ENCODE measurements at places on chromosomes 12 and 14.

- DNase-seq = no peak
Measured at GRCh38 chr14:88864198-88864597, 39.7 kb downstream of the TTC8 start.

GRCh38 chr14:71487941-71488340, 444.3 kb upstream of the RGS6 start:
- DNase-seq = no peak

DNA sequence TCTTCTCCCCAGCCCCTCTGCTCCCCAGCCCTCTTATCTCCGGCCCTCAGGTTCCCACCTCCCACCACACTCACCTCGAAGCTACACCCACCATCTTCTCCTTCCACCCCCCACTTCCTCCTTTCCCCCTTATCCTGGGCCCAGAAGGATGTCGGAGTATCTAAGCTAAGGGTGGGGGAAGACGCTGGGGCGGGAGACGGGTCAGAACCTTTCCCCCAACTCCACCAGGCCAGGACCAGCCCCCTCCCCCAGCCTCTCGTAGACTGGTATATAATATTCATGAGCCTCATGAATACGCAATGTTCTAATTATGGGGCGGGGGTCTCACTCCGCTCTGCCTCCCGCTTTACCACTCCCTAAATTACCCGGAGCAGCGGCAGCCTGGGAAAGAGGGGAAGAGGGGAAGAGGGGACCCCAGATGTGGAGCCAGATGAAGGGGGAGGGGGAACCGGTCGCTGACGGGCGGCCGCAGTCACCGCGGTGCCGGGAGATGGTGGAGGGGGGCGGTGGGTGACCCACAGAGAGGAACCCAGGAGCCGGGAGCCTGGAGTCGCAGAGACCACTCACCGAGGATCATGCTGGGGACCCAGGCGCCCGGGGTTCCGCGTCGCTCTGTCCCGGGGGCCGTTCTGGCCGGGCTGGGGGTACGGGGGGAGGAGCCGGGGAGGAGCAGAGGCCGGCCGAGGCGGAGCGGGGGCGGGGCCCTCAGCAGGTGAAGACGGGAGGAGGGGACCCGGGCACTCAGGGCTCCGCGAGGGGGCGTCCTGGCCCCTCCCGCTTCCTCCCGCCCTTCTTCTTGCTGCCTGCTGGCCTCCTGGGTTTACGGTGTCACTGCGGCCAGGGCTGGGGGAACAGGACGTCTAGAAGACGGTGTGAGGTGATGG, 6.4 kb upstream of the ZNF385A start:
- peak; percentile 67 for DNase-seq

GRCh38 chr12:94589591-94590001, 60.8 kb downstream of the TMCC3 start:
- no peak for DNase-seq

GRCh38 chr14:75547552-75548250, 25.4 kb downstream of the BATF start:
- no peak for DNase-seq

GRCh38 chr12:131487388-131488124, 223.3 kb upstream of the SFSWAP start:
- DNase-seq = no peak

GRCh38 chr12:67193704-67194103, 75.5 kb upstream of the CAND1 start:
- DNase-seq = no peak

- DNase-seq = no peak
Measured at GRCh38 chr12:8658346-8658745, 4.3 kb downstream of the MFAP5 start.

GRCh38 chr14:60594062-60594461, 55.2 kb downstream of the SIX1 start:
- DNase-seq = no peak

GRCh38 chr14:95500772-95501401, 15.6 kb downstream of the SYNE3 start:
- DNase-seq = no peak

DNA sequence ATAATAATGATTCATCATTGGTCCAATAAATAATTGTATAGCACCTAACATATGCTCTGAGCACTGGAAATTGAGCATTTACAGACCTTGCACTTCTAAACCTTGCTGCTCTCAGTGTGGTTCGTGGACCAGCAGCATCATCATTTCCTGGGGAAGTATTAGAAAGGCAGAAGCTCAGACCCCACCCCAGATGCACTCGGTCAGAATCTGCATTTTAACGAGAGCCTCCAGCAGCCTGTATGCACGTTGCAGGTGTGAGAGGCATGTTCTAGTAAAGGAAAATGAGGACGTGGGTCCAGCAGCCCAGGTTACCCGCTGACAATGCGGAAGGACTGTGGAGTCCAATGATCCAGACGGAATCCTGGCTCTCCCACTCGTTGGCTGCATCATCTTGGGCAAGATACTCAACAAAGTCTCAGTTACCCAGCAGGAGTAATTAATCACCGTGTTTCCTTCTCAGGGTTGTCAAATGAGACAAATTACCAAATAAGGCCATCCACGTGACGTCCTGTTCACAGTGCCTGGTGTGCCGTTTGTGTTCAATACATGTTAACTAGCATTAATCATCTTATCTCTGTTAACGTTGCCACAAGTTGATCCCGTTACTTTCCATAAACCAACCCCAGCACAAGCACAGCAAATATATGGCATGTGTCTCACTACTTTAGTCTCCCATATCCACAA, 49.2 kb upstream of the CCND2 start:
- no peak for DNase-seq

- DNase-seq = no peak
Measured at GRCh38 chr12:5015711-5016492, 27.8 kb upstream of the KCNA5 start.

DNA sequence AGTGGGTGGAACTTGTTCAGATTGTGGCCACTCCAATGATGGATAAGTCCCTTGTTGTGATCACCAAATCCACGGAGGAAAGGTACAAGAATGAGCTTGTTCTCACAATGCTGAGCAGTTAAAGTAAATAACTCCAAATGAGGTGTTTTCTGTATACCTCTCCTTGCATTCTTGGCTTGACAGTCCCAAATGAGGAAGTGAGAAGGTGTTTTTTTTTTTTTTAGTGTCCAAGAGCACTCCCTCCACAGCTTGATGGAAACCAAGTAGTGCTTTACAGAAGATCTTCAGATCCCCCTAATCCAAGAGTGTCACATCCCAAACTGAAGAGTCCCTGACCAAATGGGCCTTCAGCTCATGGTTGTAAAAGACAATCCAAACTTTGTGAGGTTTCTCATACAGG, 153.6 kb downstream of the ATP23 start:
- no peak for DNase-seq

GRCh38 chr12:125064492-125064891, 743 bp upstream of the AACS start:
- DNase-seq = no peak

DNA sequence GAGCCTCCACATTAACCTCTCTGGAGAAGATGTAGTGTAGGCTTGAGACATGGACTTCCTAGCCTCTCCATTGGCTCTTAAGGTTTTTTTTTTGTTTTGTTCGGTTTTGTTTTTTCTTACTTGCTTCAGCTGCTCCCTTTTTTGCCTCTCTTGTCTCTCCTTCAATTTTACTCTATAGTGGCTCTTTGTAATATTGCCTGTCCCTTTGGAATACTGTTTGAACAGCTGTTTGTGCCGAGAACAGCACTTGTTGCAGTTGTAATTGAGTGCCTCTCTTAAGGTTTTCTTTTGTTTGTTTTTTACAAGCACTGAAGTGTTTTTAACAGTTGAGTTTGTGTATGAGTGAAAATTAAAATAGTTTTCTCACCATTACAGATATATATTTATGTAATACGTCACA, 567.7 kb downstream of the LRFN5 start:
- no peak for DNase-seq

DNA sequence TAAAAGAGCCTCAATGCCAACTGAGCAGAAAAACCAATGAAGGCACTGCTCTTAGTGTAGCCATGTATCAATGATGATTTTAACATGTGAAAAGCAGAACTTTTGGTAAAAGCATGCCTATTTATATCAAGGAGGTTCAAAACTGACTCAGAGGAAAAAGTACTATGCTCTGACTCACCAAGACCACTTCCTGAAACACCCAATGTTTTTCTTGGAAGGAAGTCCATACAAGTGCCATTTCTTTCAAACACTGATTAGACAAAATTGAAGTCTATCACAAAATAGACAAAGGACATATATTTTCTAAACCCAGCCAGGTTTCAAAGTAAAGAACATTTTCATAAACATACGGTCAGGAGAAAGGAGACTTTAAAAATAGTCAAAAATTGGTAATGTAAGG, 88.6 kb downstream of the EPS8 start:
- no peak for DNase-seq

GRCh38 chr14:23349156-23349845, 3.4 kb downstream of the SLC22A17 start:
- no peak for DNase-seq

DNA sequence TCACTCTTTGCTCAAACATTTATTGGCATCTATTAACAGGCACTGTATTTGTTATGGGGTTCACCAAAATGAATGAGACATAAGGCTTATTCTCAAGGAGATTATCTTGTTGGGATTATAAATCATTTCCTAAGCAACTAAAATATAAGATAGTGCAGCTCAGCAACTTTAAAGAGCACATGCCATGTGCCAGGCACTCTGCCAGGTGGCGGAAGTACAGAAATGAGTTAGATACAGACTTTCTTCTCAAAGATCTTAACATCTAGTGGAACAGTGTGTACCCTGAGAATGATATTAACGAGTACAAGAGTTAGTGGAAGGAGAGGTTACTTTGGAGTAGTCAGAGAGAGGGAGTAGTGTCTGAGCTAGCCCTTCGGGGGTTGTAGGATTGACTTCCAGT, 28.4 kb upstream of the TOMM20L start:
- no peak for DNase-seq

GRCh38 chr12:2248901-2249381, 196.2 kb downstream of the CACNA1C start:
- no peak for DNase-seq

GRCh38 chr14:102885737-102886447, 36.6 kb upstream of the AMN start:
- DNase-seq = no peak

GRCh38 chr14:60514741-60515491, 6.0 kb downstream of the SIX6 start:
- DNase-seq = no peak

DNA sequence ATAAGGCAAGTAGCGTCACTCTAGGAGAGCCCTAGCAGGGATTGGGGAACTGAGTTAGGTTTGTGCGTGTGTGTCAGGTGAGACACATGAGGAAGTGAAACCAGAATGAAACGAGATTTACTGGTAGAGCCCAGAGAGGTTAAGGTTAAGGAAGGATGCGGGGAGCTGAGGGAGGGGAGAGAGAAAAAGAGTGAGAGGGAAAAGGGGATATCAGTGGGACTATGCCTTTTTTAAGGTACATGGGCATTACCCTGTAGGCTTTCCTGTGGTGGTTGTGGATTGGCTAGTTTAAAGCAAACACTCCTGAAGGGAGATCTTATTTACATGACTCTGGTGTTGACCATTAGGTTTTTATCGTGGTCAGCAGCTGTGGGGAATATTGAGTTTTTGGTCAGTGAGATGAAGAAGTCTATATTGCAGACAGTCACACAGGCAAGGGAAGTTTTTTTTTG, 13.9 kb downstream of the ZDHHC17 start:
- DNase-seq = no peak

DNA sequence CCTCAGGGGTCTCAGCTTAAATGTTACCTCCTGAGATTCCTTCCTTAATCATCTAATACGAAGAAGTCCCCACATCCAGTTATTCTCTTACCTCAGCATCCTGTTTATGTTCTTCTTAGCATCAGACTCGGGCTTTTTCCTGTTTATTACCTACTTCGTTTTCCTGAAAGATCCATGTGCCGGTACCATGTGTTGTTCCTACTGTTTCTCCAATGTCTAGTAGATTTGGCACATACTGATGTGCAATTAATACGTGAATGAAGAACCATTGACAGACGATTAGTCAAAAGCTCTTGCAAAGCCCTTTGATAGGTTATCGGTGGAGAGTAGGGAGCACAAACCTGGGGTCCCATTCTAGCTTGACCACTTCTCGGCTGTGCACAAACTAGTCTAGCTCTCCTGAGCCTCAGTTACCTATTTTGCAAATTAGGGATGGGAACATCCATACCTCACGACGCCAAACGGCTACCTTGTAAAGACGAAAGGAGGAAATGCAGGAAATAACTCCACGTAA, 735 bp upstream of the MAPKAPK5 start:
- DNase-seq = no peak

GRCh38 chr14:35879654-35880249, 53.6 kb downstream of the BRMS1L start:
- DNase-seq = no peak

DNA sequence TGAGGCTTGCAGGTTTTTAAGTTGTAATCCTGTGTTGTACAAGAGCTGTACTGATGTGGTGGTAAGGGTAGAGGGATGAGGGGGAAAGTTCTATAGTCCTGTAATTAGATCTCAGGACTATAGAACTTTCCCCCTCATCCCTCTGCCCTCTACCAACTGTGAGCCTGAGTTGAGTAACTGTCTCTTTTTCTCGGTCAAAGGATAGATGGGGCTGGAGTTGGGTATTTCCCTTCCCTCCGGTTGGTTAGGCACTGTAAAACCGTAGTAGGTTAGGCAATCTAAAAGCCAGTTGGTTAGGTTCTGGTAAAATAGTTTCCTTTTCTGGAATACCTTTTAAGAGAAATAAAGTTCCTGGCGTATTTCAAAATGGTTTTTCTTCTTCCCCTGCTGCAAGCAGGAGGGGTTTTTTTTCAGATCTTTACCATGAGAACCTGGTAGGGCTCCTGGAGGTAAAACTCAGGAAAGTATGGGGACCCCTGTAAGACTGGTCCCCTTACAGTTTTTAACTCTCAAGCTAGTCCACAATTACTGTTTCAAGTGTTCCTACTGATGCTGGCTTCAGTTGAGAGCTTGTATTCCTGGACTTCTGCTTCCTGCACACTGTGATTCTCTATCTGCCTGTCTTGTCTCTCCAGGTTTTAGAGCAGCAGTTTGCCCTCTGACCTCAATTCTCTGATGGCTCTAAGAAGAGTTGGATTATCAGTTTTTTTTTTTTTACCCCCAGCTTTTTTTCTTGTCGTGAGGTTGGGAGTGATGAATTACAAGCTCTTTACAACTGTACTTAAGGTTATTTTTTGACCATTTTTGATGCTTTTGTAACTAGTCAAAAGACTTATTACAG, 58.7 kb downstream of the FUT8 start:
- DNase-seq = no peak

DNA sequence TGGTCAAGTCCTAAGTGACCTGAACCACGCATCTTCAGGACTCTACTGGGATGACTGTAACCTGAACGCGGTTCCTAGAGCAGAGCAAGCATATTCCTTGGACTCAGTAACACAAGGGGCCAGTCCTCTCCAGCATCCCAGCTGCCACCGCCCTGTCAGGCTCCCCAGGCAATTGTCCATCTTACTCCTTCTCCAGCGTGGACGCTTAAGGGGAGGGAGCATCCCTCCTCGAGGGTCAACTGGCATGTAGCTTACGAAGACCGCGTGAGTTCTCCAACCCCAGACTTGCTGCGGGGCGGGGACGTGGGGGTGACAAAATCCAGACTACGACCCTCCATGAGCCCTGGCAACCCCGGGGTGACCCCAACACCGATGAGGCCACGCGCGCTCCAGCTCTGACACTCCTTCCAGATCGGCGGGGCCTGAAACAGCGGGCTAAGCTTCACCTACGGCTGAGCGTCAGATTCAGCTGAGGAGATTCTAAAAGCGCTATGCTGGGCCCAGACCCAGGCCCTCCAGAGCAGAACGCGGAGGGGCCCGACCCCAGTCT, 846 bp upstream of the MTHFD1 start:
- DNase-seq = no peak

GRCh38 chr12:75888874-75889613, 142.5 kb downstream of the PHLDA1 start:
- DNase-seq = no peak

GRCh38 chr14:92472860-92473259, 40.7 kb upstream of the RIN3 start:
- DNase-seq = no peak

- DNase-seq = peak; percentile 80
Measured at GRCh38 chr14:96741151-96741977, 55.8 kb upstream of the VRK1 start.
